GM12864 (cell line): ENCODE measurements at places on chromosomes 7 and 10.

DNA sequence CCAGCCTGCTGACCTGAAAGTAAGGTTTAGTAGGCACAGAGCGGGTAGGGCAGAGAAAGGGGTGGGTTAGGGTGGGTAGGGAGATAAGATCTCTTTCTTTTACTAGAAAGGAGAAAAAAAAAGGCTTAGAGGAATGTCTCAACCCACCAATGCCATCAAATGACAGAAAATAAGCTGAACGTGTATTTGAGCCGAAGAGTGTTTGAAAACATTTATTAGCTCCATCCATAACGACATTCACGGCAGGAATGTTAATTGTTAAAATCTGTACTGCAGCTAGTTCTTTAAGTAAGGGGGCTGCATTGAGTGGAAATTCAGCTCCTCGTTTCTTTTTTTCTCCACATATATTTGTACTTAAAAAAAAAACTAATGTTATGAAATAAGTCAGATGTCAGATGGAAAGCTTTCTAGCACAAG, 63.7 kb upstream of the ARID5B start:
- no peak for DNase-seq

DNA sequence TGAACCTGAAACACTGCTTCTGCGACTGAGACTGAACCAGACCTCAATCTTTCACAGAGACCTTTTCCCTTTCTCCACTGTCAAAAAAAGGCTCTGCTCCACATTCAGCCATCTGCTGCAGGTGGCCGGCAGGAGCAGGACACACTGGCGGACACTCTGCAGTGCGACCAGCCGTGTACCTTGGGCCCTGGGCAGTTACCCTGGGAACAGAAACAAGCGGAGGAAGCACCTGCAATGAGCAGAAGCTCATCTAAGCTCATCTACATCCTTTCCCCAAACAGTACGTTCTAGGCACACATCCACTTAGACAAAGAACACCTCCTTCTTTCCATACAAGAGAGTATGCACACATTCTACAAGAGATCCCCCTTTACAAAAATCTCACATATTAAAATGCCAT, 22.8 kb downstream of the VOPP1 start:
- no peak for DNase-seq

DNA sequence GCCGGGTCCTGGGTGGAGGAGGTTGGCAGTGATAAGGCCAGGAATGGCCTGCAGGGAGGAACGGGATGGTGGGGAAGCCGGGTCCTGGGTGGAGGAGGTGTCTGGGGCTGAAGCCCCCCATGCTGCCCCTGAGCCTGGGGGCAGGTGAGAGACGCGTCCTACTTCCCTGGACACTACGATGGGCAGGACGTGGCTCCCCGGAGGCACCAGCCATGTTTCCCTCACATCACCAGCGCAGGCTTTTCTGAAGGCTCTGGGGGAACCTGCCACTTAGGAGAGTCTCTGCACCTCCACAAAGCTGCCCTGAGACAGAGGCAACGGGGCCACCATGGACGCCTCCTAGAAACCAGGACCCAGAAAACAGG, 324.8 kb downstream of the DNAJB6 start:
- DNase-seq, result no peak

DNA sequence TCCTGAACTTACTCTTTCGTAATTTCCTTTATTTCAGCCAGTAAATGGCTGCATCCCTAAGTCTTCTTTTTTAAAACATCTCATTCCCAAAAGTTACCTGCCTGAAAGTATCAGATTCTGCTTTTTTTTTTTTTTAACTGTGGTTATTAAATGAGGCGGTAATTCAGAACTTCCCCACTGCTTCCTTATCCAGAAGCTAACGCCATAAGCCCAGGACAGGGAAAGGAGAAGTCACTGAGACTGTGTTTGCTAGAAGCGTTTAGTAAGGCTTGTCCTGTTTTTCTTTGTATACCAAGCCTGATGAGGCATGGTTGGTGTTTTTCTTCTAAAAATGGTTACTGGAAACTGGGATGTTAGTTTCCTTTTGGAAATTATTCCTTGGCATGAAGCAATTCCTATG, 197.8 kb downstream of the CELF2 start:
- no peak for DNase-seq

GRCh38 chr7:20327055-20327454, 3.6 kb upstream of the ITGB8 start:
- no peak for DNase-seq

DNA sequence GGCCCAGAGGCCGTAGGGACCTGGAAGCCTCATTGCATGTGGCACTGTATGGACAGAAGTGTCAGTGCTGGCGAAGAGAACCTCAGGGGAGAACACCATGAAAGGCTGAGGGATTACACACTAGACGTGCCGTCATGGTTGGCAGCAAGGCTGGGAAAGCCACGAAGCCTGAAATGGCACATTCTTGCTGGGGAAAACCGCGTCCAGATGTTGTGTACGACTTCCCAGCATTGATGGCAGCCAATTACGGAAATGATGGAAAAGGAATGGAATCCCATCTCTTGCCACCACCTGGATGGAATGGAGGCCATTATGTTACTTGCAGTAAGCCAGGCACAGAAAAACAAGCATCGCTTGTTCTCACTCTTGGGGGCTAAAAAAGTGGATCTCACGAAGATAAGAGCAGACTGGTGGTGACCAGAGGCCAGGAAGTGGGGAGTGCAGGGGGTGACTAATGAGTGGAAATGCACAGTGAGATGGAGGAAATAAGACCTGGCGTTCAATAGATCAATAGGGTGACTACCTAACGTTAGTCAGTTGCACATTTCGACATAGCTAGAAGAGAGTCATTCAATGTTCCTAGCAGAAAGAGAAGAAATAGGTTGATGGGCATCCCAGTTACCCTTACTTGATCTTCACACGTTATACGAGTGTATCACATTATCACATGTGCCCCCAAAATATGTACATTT, 14.6 kb upstream of the PWWP2B start:
- DNase-seq, result no peak

DNA sequence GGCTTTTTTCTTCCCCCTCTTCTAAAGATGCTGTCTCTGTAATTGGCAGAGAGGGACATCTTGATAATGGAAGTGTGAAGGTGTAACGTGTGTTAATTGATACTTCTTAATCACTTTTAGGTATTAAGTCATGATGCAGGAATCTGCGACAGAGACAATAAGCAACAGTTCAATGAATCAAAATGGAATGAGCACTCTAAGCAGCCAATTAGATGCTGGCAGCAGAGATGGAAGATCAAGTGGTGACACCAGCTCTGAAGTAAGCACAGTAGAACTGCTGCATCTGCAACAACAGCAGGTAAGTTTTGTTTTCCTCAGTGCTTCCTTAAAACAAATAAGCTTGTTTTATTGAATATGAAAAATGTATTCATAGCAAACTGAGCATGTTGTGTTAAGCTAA, 11.8 kb downstream of the FOXP2 start:
- no peak for DNase-seq

- peak; percentile 7 for DNase-seq
Observed at GRCh38 chr7:14457568-14458453, 444.7 kb downstream of the DGKB start.

- DNase-seq, result no peak
Observed at GRCh38 chr10:51867956-51868355, 168.6 kb upstream of the CSTF2T start.

- no peak for DNase-seq
Observed at GRCh38 chr7:33517191-33517590, 387.8 kb downstream of the BBS9 start.

GRCh38 chr10:124369986-124370385, 48.7 kb downstream of the OAT start:
- DNase-seq, result no peak

- no peak for DNase-seq
Observed at GRCh38 chr7:80722616-80723195, 84.3 kb downstream of the CD36 start.

DNA sequence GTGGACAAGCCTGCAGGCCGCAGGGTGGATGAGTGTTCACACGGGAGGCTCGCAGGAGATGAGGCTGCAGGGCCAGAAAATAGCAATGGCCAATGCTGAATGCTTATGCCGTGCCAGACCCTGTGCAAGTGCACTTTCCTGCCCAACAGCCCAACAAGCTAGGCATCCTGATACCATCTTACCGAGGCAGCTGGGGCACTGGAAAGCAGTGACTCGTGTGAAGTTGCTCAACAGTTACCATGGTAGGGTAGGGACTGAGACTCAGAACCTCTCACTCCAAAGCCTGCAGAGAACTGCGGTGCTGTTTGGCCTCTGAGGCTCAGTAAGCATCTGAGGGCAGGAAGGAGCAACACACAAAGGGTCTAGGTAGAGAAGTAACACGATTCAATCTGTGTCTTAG, 43.7 kb downstream of the JAZF1 start:
- no peak for DNase-seq
